Cardiac septum (tissue), 1 donor: ENCODE measurements at places on chromosomes 2 and 18. TPM values are rescaled to one million over a fixed set of nuclear protein-coding genes. Genes with fewer than 3 reads are reported as not detected.

The PSTPIP2 gene
- 1.3 TPM for total RNA-seq

GRCh38 chr18:25278394-25278793, 73.6 kb downstream of the ZNF521 start:
- no peak for DNase-seq

The TMEM198 gene
- 1.8 TPM for total RNA-seq

The MEP1B gene
- 0.13 TPM for total RNA-seq

The IL1RL2 gene
- 0.35 TPM for total RNA-seq

The TOGARAM2 gene
- 0.48 TPM for total RNA-seq
